ENCODE measurements at places on chromosomes 7 and 10. TPM values are rescaled to one million over a fixed set of nuclear protein-coding genes. Genes with fewer than 3 reads are reported as not detected.

The NEUROG3 gene
- not detected for polyA plus RNA-seq

DNA sequence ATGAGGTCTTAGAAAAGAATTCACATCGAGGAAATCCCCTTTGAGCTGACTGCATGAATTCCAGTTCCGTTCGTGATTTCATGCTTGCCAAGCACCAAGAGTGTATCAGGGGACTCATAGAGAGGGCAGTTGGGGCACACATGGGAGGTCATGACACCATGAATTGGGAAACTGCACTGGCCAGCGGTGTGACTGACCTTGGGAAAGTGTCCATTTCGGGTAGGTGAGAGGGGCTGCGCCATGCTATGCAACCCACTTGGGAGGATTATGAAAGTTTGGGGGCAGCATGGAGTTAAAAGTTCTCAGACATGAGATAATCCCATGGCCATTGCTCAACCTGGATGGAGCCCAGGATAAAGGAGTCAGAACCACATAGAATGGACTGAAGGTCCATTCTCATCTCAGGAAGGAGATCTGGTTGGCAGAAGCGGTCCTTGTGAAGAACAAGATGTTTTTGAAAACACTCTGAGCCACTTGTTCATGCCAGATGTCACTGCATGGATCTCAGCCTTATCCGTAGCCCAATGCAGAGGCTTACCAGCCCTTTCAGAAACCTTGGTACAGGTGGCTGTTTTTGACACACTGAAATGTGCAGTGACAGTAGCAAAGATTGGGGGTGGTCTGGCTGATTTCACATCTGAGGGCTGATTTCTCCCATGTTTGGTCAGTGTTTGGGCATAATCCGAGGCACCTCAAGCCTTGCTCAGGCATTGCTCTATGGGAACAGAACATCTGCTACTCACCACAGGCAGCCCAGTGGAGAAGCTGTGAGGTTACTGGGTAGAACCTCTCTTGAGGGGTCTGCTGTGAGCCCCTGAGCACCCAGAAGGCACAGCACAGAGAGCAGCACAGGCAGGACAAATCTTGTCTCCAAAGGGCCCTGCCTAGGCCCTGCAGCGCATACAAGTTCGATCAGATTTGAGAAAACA lies 252.3 kb downstream of the CXCL12 start:
- DNase-seq = no peak

- DNase-seq = peak; percentile 77
Observed at GRCh38 chr10:4770801-4771553, 55.0 kb upstream of the AKR1E2 start.

GRCh38 chr10:76139431-76139830 lies 708.0 kb downstream of the LRMDA start:
- no peak for DNase-seq

DNA sequence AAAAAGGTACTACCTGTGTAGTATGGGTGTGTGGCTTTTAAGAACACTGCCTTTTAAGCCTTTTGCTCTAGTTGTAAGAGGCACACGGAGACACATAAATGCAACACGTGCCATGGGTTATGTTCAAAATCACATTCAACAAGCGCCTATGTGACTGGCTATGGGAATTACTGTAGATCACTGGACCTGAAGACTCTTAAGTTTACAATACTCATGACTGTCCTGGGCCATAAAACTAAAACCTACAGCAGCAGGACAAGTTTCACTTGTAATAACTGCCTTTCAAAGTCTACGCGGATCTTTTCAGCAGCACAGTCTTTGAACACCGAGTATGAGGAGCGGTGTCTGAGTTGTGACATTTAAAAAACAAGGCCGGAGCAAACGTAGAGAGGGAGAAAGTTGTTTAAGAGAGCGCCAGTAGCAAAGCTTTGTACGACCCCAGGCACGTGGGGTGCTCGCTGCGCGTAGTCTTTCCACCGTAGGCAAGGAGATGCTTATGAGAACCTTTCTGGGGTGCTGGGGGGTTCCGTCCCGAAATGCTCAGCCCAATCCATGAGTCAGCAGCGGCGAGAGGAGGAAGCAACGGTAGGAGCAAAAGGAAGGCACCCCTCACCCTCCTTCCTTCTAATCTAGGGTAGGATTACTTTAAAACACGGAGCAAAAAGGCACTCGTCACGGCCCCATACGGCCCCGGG lies 662 bp downstream of the DNAJC2 start:
- no peak for DNase-seq

DNA sequence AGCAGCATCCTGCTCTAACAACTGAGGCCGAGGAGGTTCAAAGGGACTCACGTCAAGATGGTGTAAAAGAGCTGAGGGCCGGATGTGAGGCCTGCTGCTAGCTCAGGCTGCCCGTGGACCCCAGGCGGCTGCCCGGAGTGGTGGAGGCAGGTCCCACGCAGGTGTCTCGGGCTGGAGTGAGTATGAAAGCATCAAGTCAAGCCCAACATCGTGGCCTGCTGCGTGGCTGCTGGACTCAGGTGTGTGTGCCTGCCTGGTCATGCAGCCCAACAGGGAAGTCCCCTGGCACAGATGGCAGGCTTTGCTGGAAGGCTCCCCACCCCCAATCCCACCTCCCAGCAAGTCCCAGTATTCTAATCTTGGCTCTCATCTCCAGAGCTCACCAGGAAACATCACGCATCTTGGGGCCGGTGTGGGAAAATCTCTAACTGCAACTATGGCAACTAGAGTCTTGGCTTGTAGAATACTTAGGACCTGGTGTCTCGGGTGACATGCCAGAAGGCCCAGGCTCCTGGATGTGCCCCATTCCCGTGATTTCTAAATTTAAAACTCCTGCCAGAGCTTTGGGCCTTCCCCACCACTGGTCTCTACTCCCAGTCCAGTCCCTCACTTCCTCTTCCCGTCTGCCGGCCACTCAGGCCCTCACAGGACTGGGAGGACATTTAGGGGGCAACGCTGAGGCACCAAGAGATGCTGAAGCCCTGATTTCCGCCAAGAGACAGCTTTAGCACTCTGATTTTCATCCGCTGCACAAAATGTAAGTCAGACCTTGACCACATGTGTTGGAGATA lies 85.9 kb downstream of the PRKAG2 start:
- DNase-seq = no peak

DNA sequence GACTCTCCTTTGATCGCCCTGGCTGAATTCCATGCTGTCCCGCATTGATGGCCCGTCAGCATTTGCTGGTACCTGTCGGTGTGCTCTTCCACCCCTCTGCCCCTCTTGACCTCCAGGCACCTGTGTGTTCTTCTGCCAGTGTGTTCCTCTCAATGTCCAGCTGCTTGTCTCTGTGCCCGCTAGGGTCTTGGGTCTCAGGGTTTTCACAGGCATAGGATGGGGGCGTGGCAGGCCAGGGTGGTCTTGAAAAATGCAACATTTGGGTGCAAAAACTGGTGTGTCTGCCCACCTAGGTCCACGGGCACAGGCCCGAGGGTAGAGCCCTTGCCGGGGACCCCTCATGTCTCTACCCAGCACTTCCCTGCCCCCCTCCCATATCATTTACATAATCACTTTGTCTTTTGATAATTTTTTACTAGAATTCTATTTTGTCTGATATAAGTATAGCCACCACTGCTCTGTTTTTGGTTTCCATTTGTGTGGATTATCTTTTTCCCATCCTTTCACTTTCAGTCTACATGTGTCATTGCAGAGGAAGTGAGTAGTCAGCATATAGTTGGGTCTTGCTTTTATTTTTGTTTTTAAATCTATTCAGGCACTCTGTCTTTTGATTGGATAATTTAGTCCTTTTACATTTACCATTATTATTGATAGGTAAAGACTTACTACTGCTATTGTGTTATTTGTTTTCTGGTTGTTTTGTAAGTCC lies 46.6 kb upstream of the ADRA2A start:
- DNase-seq = no peak

DNA sequence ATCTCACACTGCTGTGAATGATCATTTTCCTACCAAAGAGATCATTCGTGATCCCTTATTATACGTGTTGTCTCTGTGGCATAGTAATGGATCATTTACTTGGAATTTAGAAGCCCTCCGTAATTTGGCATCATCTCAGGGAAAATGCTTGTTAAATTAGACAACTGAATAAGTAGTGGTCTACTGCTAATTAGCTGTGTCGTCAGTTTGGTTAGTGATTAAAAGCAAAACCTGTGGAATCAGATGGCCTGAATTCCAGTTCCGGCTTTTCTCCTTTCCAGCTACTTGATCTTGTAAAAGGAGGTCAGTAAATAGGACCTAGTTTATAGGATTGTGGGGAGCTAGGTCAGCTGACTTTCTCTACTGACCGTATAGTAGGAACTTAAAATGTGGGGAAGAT lies 65.6 kb downstream of the RBM33 start:
- no peak for DNase-seq

DNA sequence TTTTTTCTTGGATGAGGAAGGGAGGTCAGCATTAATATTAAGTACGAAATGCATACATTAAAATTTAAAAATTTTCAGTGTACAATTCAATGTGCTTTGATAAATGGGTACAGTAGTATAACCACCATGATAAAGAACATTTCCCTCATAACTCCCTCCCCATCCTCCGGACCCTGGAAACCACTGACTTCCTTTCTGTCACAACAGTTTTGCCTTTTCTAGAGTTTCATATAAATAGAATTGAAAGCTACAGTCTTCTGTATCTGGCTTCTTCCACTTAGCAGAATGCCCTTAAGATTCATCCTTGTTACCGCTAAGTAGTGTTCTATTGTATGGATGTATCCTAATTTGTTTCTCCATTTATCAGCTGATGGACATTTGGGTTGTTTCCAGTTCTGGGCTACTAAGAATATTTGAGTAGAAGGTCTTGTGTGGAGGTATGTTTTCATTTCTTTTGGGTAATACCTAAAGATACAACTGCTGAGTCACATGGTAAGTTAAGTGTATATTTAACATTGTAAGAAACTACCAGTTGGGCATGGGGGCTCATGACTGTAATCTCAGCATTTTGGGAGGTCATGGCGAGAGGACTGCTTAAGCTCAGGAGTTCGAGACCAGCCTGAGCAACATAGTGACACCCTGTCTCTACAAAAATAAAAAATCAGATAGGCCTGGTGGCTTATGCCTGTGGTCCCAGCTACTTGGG lies 30.8 kb downstream of the ABI1 start:
- no peak for DNase-seq

GRCh38 chr7:150451097-150451793 lies 815 bp downstream of the GIMAP8 start:
- no peak for DNase-seq

Data from AG04450 (cell line).